ENCODE measurements at places on chromosomes 6 and 20. TPM values are rescaled to one million over a fixed set of nuclear protein-coding genes. Genes with fewer than 3 reads are reported as not detected.

Gene CST11
- total RNA-seq = not detected

Gene VNN1
- 5.4 TPM for total RNA-seq

Gene C6orf47
- 15.5 TPM for total RNA-seq

Gene MMP24
- 0.10 TPM for total RNA-seq

Gene SYCP2L
- total RNA-seq = not detected

Gene OR2B6
- not detected for total RNA-seq

Gene ADGRG6
- total RNA-seq = 28.8 TPM

Gene DTD1
- 113 TPM for total RNA-seq

Gene TSBP1
- not detected for total RNA-seq
